ENCODE measurements at places on chromosomes 16 and 17. TPM values are rescaled to one million over a fixed set of nuclear protein-coding genes. Genes with fewer than 3 reads are reported as not detected.

KLHL36 gene
- 12.9 TPM for polyA plus RNA-seq

EPOP gene
- polyA plus RNA-seq: 1.9 TPM

GRCh38 chr16:379961-380761 lies 1.6 kb downstream of the PGAP6 start:
- no peak for DNase-seq

DNA sequence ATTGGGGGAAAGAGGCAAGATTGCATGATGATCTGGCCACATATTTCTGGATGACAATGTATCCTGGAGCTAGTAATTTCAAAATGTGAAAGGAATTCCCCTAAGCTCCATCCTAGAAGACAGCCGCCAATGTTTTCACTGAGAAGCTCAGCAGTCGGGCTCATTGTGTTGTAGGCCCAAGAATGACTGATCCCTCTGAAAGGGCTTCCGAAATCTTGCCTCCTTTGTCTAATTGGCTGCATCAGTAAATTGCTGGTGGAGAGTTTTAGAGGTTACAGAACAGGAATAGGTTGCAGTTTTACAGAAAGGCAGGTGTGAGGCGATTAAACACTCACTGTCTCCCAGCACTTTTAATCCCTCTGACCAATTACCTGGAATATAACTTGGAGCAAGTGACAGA lies 464.1 kb upstream of the SALL1 start:
- no peak for DNase-seq

GRCh38 chr17:36931697-36932382 lies 5.4 kb upstream of the LHX1 start:
- DNase-seq: no peak

PIPOX gene
- 227 TPM for polyA plus RNA-seq

Data from liver (tissue), 10 donors.